GM19239 (cell line): ENCODE measurements at places on chromosomes 12 and 14.

DNA sequence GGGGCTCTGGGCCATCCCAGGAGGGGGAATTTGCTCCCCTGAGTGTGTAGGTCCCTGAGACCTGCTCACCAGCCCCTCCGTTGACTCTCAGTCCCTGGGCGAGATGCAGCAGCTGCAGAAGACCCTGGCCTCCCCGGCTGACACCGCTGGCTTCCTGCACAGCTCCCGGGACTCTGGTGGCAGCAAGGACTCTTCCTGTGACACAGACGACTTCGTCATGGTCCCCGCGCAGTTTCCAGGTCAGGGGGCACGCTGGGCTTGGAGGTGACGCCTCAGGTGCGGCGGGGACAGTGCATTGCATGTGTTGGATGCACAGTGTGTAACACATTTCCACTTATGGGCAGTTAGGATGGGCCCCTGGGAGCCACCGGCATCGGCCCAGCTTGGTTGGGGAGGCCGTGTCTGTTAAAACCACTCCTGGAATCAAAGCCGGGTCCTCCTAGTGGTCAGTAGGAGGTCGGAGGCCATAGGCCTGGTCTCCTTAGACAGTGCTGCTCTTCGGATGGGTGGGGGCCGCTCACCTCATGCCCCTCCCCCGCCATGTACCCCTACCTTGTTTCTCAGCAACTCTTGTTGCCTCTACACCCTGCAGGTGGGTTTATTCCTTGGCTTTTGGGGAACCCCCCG lies 17.1 kb upstream of the PUS1 start:
- no peak for DNase-seq

GRCh38 chr14:60738843-60739508 lies 4.4 kb downstream of the MNAT1 start:
- no peak for DNase-seq

DNA sequence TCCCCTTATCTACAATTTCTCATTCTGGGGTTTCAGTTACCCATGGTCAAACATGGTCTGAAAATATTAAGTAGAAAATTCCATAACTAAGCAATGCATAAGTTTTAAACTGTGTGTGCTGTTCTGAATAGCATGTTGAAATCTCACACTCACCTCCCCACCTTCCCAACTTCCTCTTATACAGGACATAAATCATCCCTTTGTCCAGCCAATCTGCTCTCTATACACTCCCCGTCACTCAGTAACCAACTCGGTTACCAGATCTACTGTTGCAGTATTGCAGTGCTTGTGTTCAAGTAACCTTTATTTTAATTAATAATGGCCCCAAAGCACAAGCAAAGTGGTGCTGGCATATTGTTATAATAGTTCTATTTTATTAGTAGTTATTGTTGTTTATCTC lies 420.5 kb downstream of the GXYLT1 start:
- no peak for DNase-seq

DNA sequence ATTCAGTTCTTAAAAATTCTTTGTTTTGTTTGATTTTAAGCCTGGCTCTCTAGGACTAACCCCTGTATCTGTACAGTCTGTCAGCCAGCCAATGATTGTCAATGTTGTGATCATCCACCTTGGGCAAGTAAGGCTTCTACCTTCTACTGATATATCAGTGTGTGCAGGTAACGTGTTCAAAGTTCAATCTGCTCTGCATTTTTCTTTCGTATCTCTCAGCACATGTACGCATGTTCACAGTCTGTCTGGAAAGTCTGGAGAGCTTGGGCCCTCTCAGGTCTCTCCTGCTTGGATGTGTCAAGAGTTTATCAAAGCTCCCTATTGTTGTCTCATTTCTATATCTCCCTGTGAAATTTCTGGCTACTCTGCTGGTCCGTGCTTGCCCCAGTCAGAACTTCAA lies 138.6 kb upstream of the VRK1 start:
- DNase-seq = no peak

- no peak for DNase-seq
Measured at GRCh38 chr12:48977290-48978281, 536 bp upstream of the WNT1 start.

- DNase-seq = no peak
Measured at GRCh38 chr14:23324455-23324846, 3.2 kb downstream of the PABPN1 start.

- DNase-seq = no peak
Measured at GRCh38 chr12:70724444-70724843, 87.2 kb upstream of the PTPRB start.
